Activated naive CD8-positive, alpha-beta T cell treated with anti-CD3 and anti-CD28 coated beads, Interleukin-2, amount 50 U/mL, for 16 hours (primary cell): ENCODE measurements at places on chromosomes 1 and 21.

- no peak for DNase-seq
These were observed 8.2 kb upstream of the C1orf141 start for GRCh38 chr1:67142931-67143330.

GRCh38 chr1:186188004-186188539 is 187.0 kb downstream of the TPR start:
- DNase-seq: no peak

DNA sequence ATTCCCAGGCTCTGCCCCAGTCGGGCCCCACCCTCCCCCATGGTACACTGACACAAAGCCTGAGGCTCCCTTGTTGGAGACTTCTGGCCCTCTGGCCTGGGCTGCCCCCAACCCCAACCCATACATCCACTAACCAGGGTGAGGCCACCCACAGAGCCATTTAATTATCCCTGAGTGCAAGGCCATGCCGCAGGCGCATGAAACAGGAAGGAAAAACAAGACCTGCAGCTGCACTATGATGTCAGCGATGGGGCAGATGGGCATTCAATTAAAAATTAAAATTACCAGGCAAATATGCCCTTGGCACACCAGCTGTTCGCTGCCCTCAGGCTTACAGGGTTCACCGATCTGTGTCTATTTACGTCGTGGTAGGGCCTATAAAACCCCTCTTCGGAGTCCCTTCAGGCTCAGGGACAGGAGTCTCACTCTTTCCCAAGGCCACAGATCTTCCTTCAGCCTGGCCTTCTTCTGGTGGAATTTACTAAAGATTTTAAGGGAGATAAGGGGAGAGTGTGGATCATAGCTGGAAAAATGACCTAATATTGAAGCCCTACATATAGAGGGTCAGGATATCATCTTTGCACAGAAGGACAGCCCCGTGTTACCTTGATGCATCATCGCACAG is 29.6 kb upstream of the RGS16 start:
- DNase-seq: no peak

DNA sequence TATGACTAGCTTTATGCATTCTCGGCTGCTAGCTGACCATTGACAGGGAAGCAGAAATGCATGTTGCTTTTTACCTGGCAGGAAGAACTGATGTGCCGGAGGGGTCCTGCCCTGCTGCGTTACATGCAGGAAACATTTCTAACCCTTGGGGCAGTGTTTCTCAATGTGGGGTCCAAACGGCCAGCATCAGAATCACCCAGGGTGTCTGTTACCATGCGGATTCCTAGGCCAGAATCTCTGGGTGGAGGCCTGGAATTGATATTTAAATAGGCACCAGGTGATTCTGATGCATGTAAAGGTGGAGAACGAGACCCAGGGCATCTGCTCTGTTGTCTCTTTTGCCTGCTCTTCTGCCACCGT is 182.7 kb downstream of the PCP4 start:
- DNase-seq: no peak

DNA sequence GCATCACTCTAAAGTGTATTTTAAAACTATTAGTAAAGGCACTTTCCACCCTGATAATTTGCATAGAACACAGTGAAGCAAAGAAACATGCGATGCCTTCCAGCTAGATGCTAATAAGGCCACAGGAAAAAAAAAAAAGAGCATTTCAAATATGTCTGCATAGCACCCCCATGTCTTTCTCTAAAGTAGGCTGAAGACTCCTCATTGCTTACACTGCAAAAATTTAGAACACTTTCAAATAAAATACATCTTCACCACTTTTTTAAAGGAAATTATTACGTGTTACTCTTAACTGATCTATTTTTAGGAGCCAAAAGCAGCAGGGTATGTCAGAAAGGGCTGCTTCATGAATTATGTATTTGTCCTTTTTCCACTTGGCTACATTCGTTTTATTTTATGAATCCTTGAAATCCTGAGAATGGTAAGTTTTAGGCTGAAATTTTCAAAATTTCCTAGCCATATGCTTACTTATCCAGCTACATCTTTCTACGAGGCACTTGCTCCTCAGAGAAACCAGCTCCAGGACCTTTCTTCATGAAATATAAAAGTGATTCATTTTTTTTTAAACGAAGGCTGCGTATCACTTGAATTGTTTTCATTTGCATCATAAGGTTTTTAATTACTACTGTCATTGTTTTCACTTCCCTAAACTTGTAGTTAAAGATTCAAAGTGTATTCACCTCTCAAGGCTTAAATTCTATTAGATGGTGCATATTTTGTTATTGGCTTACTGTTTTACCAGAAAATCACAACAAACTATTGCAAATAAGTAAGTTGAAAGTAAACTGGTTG is 513.0 kb downstream of the PTPRC start:
- DNase-seq: no peak

DNA sequence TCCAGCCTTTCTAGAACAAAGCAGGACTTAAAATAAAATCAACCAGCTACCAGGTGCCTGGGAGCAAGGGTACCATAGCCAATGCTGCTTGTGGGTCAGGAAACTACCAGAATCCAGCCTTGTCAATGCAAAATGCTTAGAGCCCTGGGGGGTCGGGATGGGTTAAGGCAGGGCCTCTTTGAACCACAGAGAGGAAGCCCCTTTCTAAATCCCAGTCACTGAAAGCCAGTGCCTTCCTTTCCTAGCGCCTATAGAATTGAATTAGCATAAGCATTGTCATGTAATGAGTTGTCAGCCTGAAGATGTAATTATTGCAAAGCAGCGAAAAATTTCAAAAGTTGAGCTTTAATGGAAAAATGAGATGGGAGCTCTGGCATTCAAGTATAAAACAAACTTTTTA is 176.6 kb upstream of the DAB1 start:
- no peak for DNase-seq

- DNase-seq: no peak
These were observed 18.2 kb upstream of the MX1 start for GRCh38 chr21:41407541-41408460.

GRCh38 chr1:209618756-209619420 is 33.3 kb downstream of the LAMB3 start:
- no peak for DNase-seq

GRCh38 chr1:114130213-114130612 is 23.5 kb downstream of the SYT6 start:
- no peak for DNase-seq

DNA sequence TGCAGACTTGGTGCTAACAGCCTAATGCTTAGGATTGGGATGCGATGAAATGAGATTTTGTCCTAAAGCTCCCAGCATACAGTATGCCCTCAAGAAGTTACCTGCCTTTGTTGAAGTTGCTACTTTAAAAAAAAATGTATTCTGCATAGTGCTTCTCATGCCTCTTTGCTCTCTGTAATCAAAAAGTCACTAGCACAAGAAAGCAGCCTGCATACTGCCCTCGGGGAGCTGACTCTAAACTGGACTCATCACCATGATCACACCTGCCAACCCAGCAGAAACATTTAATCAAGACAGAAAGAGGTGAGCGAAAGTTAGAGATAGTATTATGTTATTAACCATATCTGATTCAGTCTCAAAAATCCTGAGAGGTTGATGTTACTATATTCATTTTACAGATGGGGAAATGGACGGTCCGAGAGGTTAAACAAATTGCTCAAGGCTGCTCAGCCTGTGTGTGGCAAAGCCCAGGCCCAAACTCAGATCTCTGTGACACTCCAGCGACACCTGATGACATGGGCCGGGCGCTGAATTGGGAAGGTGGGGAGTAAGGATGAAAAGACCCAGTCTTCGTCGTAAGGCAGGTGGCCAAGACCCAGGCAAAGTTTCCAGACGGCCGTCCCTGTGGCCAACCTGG is 1.1 kb downstream of the BATF3 start:
- no peak for DNase-seq

GRCh38 chr1:90613371-90613770 is 103.7 kb downstream of the BARHL2 start:
- DNase-seq: no peak

- no peak for DNase-seq
These were observed 20.9 kb downstream of the GREM2 start for GRCh38 chr1:240591078-240591477.

GRCh38 chr1:173354937-173355280 is 122.2 kb upstream of the PRDX6 start:
- DNase-seq: no peak

DNA sequence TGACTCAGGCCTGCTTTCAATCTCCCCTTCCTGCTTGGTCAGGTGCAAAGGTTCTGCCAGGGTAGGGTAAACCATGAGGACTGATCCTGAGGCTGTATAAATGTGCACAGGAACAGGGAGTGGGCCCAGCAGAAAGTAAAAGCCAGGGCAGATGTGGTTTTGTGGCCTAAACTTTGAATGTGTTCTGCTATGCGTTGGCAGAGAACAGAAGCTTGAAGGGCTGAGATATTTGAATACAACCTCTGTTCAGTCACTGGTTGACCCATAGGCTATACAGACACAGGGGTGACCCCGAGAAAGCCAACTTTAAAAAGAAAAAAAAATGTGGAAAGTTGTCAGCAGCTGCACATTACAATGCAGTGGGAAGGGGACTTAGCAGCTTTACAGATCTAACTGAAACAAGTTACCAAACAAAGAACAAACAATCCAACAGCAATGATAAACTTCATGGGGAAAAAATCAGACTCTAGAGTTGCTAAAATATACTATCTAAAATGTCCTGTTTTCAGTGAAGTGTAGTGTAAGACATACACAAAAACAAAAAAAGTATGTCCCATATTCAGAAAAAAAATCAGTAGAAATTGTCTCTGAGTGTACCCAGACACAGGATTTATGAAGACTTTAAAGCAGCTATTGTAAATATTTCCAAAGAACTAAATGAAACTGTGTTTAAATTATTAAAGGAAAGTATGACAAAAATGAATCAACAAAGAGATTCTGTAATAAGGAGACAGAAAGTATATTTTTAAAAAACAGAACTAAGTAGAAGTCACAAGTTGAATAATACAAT is 216.1 kb downstream of the RPS6KC1 start:
- DNase-seq: no peak

GRCh38 chr1:16231331-16232315 is 5.4 kb downstream of the CPLANE2 start:
- DNase-seq: no peak

GRCh38 chr1:25716320-25716719 is 83.7 kb upstream of the SELENON start:
- DNase-seq: no peak

GRCh38 chr1:14341147-14341546 is 257.3 kb upstream of the KAZN start:
- no peak for DNase-seq

DNA sequence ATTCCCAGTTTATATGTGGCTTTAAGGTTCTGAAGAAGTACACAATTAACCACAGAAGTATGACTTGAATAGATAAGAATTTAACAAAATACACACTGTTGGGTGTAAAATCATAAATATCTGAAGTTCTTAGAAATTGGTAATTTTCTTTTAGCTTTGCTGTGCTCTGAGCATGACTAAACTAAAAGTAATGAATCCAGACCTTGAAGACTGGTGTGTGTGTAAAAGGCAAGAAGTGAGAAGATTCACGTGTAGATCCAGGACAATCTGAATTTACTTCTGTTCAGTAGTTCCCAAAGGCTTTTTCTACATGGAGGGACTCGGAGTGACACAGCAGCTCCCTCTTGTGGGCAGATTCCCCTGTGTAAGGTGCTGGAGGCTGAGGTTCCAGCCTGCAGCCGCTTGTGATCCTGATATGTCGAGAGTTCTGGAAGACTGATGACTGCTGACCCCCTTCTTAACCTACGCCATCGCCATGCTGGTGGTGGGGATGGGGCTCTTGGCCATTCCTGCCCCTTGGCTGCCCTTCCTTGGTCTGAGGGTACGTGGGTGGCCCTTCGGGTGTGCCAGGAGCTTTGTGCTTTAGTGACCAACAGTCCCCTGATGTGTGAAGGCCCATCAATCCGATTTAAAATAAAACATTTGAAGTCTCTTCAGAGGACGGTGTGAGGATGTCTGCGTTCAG is 62.7 kb downstream of the ADARB1 start:
- peak; percentile 13 for DNase-seq

DNA sequence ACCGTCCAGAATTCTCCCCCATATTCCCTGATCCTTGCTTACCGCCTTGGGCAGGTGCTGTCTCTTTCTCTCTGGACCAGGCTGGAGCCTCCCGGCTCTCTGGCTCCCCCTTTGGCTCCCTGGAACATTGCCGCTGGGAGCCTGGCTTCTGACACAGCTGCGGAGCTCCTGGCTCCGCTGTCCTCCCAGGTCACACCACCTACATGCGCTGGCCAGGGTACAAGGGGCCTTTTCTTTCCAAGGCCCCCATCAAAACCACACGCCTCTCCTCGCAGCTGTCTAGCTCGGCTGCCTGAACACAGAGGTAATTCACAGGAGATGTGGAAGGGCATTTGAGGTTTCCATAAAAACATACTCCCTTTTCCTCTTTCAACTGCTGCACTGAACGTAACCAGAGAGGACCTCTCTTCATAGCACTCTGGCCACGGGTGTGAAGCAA is 7.5 kb upstream of the ZNF648 start:
- no peak for DNase-seq

DNA sequence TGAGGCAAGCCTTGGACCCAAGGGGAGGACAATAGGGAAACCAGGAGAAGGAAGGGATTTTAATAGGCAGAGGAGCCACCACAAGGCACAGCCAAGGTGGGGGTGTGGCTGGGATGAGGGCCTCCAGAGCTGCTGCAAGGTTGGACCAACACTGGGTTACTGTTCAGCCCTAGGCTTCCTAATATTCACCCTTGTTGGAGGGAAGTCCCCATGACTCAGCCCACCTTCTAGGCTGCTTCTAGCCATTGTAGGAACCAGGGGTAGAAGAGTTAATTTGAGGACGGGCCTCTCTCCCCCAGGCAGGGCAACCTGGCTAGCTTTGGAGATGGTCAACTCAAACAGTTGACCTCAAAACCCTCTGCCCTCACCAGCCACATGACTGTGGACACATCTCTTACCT is 59.5 kb downstream of the KCNN3 start:
- no peak for DNase-seq

DNA sequence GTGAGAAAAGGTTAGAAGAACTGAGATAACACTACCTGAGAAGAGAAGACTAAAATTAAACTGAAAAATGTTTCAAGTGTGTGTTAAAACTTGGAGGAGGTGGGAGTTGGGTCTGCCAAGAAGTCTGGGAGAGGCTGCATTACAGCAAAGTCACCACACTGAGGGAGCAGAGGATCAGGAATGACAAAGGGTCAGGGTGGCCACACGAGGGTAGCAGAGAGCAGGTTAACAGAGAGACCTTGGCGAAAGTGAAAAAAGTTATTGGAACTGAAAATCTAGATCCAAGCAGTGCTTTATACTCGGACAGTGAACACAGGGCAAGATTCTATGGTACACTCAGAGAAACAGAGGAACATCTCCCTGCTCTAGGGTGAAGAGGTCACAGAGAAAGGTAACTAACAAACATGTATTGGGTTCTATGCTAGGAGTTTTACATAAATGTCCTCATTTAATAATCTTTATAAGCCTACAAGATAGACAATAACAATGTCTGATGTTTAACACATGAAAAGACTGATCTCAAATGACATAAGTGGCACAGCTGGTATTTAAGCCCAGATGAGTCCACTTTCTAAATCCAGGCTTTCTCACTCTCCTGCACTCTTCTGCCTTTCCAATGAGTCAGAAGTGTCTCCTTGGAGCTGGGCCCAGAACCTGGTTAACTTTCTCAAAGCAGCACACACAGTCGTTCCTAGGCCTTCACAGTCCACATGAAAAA is 10.3 kb upstream of the CADM3 start:
- peak; percentile 10 for DNase-seq

GRCh38 chr1:117569856-117570255 is 36.0 kb upstream of the TENT5C start:
- DNase-seq: no peak
